IMR-90 (cell line): ENCODE measurements at places on chromosomes 6 and 20.

- peak; percentile 77 for DNase-seq
Measured at GRCh38 chr6:17470938-17471327, 77.5 kb downstream of the CAP2 start.

- DNase-seq, result no peak
Measured at GRCh38 chr6:79261666-79262065, 27.2 kb upstream of the HMGN3 start.

- DNase-seq, result no peak
Measured at GRCh38 chr6:20631549-20631924, 97.3 kb downstream of the CDKAL1 start.

DNA sequence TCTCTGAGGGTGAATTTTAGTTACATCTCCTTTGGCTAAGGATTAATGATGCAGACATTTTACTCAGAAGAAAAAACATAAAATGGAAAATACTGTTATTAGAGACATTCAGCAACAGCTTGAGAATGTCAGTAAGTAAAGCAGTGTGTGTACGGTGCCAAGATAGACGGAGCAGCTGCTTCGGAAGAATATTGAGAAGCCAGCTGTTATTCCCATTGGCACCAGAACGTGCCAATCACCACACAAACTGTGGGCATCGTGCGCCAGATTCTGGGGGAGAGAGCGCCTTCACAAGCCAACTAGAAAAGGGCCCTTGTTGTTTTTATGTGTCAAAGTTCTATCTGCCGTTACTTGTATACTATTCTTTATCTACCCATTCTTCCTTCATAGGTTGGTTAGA, 163.4 kb downstream of the MTFR2 start:
- no peak for DNase-seq
